NCI-H82 (cell line): ENCODE measurements at places on chromosomes 6 and 20.

DNA sequence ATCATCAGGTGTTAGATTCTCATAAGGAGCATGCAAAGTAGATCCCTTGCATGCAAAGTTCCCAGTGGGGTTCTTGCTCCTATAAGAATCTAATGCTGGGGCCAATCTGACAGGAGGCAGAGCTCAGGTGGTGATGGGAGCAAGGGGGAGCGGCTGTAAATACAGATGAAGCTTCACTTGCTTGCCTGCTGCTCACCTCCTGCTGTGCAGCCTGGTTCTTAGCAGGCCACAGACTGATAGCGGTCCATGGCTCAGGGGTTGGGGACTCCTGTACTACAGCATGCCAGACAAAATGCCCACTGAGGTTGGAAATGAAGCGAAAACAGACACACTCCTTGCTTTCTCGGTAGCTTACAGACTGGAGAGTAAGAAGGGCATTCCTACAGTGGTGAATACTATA, 386.8 kb downstream of the PLCB1 start:
- DNase-seq: no peak

- DNase-seq: no peak
These were observed 90.2 kb downstream of the TXNDC5 start for GRCh38 chr6:7820288-7820835.

GRCh38 chr6:108464418-108465097, 96.2 kb upstream of the FOXO3 start:
- DNase-seq: no peak

GRCh38 chr6:158722176-158722729, 72.4 kb downstream of the SYTL3 start:
- no peak for DNase-seq

- DNase-seq: no peak
These were observed 61.2 kb downstream of the EYA2 start for GRCh38 chr20:46955601-46956556.

- DNase-seq: no peak
These were observed 203.1 kb downstream of the LMBRD1 start for GRCh38 chr6:69593706-69594105.

DNA sequence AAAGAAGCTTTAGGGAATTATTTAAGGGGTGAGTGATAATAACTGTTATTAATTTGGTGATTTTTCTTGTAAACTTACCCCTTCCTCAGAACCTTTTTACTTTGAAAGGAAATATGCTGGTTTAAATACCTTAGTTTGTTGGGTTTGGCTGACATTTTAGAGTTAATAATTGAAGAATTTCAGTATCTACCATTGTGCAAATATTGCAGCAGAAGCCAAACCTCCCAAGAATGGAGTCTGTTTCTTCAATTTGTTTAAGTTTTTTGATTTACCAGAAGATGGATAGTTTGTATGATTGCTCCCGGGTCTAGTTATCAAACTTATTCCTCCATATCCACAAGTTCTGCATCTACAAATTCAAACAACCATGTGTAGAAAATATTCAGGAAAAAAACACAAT, 77.1 kb downstream of the ATRN start:
- no peak for DNase-seq

DNA sequence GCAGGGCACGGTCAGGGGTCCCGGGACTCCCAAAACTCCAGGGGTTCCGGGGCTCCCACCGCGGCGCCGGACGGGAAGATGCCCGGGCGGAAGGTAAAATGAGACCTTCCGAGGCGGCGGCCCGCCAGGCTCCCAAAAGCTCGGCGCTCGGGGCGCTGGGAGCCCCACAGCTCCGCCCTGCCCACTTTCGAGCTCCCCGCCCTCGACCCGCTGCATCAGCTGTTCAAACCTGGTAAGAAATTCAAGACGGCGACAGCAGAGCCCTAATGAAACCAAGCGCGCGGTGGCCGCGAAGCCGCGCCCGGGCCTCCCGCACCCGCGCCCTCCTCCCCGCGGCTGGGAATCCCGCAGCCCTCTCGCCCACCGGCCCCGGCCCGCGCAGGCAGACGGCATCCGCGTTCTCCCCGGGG, 369 bp downstream of the SLC4A11 start:
- peak; percentile 25 for DNase-seq

DNA sequence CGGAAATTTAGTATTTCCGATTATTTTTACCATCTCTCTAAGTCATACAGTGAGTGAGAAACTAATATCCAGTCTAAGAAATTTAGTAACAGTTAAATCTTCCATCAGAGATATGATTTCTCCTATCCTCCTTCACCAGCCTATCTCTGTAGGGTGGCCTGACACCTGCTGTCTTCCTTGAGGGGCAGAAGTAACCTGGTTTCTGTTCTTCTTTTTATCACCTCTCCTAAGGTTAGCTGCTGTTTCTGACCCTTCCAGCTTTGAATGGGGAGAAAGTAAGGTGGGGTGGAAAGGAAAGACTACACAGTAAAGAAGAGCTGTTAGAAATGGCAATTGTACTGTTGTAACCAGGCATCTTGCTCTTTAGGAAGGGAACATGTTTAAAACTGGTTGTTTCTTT, 447.7 kb downstream of the PHF3 start:
- no peak for DNase-seq
